ENCODE measurements at places on chromosomes 3 and 15.

DNA sequence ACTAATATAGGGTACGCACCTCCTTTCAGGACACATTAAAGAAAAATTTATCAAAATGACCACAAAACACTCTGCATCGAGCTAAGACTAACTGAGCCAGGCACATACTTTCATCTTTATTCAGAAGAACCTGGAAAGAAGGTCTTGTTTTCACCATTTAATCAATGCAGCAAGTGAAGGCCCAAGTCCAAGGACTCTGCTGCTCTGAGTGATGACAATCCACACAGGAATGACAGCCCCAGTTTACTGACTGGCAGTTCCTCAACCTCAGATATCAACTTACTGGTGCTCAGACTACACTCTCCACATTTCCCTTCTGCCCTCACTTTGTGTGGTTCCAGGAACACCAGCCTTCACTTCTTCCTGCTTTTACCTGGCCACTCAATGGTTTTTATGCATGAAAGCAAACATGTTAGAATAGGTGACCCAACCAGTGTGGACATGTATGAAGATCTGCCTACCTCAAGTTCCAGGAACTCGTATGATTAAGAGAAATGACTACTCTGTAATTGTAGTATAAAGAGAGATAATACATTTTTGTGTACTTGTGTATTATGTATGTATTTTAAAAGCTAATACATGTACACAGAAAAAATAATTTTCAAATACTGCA, 29.1 kb upstream of the RASA2 start:
- no peak for DNase-seq

DNA sequence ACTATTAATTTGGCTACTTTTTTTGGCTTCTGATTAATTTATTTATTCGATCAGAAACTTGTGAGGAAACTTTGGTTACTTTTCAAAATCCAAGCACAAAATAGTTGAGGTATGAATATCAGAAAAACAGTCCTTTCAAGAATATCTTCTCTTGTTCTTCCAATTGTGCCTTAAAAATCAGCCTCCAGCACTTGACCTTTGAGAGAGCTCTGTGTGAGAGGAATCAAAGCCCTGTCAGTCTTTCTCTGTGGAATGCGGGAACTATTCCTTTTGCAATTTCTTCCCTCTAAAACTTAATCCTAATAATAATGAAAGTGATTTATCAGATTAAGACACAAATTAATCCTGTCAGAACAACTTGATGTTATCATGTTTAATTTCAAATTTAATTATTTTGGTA, 185.9 kb downstream of the ABHD5 start:
- DNase-seq, result no peak

- no peak for DNase-seq
These were observed 227.6 kb upstream of the BHLHE40 start for GRCh38 chr3:4751502-4752101.

GRCh38 chr15:78668987-78669386, 28.0 kb upstream of the CHRNB4 start:
- DNase-seq, result no peak

DNA sequence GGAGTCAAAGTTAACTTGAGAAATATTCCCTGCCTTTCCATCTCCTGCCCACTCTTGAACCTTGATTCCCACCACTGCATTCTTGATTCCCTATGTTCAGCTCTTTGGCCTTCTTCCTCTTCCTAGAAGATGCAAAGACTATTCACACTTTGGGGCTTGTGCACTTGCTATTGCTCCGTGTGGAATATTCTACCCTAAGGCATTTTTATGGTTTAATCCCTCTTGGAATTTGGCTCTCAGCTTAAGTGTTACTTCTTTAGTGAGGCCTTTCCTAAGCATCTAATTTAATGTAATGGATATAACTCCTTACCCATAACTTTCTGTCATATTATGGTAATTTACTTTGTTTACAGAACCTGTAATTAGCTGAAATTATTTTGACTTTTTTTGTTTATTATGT, 318.9 kb upstream of the COL8A1 start:
- no peak for DNase-seq

GRCh38 chr3:172869368-172869771, 118.8 kb downstream of the ECT2 start:
- DNase-seq, result no peak

DNA sequence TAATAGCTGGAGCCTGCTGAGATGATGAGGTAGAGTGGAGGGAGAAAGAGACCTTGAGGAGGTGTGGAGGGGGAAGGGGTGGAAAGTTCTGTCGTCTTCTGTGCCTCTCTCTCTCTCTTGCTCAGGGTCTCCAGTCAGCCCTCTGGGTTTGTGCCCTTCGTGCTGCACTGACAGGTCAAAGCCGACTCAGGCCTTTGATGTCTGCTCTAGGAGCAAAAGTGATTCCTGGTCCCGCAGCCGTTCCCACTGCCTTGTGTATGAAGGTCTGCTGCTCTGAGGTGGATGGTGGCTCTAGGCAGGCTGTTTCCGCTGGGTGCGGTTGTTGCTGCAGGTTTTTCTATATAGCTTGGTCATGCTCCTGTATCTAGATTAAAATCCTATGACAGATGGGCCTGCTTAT, 89.4 kb downstream of the IGF1R start:
- DNase-seq, result no peak

- DNase-seq, result no peak
These were observed 57.6 kb upstream of the NR2E3 start for GRCh38 chr15:71752604-71753289.

DNA sequence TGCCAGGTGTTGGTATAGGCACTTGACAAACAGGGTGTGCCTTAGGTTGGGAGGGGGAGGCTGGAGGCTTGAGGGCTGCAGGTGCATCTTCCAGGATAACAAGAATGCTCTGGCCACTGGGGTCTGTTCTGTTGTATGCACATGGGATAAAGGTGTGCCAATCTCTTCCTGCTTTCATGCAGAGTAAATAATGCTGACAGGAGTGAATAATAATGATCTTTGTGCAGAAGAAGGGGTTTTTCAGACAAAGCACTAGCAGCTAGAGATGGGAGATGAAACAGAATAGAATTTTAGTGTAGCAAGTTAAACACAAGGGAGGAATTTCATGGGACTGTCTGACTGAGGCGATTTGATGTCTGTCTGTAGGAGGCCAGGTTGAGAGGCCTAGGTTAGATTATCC, 1.9 kb upstream of the ROPN1 start:
- no peak for DNase-seq

DNA sequence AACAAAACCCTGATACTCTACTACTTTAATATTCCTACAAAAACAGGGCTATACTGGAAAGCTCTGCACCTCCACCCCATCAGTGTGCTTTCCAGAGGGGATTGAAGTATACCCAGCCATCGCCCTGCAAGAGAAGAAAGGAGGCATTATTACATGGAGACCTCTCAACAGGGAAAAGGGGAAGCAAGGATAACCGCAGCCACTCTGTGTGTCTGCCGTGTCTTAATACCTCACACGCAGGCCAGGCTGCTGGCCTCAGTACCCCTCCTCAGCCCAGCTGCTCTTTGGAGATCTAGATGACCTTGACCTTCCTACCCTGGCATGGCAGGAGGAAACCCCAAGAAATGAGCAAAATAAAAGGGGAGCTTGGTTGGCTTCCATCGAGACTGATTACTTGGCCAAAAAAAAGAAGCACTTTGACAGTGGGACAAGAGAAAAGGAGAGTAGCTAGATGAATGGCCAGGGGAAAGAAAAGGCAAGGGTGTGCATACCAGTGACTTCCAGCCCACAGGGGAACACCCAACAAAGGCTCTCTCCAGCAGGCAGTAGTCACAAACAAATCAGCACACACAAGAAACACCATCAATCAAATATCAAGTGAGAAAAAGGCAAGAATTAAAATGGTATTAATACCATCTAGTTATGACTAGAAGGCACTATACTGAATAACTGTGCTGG, 129.4 kb downstream of the STT3B start:
- DNase-seq, result no peak

- DNase-seq, result no peak
These were observed 148.5 kb downstream of the DCLK3 start for GRCh38 chr3:36615861-36616260.

GRCh38 chr15:78002996-78003395, 74.5 kb downstream of the TBC1D2B start:
- no peak for DNase-seq

DNA sequence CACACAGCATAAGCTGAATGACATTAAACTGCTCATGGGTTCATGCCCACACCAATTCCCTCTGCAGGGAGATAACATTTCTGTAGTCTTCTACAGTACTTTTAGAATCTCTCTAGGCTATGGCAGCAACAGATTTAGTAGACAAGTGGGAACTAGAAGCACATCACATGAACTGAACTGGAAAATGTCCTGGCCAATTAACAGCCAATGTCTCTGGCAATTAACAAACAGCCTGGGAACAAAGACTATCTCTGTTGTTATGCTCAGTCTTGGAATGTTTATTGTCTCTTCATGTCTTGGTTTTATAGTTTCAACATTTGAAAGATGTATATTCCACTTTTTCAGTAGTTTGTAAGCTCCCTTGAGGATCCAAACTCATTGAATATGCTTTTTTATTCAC, 523.2 kb upstream of the NAALADL2 start:
- no peak for DNase-seq

DNA sequence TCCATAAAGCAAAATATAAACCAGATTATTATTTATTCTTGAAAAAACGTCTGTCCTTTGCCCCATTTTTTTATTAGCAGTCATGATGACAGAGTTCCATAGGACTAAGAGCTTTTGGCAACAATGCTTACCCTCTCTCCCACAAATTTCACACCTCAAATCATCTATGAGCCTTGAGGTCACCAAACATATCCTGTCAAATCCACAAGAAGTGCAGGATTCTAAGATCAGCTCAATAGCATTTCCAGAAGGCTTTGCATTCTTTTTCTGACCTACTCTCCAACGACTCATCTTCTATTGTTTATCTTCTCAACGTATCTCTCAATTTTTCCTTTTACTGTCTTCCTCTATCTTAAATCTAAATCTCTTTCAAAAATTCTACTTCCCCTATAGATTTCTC, 619.1 kb upstream of the BCHE start:
- DNase-seq, result no peak

GRCh38 chr15:55195996-55196395, 745 bp downstream of the RSL24D1 start:
- DNase-seq, result no peak

- DNase-seq, result no peak
These were observed 164.4 kb downstream of the ISL2 start for GRCh38 chr15:76501011-76501410.

All from activated naive CD8-positive, alpha-beta T cell treated with anti-CD3 and anti-CD28 coated beads for 36 hours (primary cell).